CD4-positive, alpha-beta T cell (primary cell): ENCODE measurements at places on chromosomes 4 and X. TPM values are rescaled to one million over a fixed set of nuclear protein-coding genes. Genes with fewer than 3 reads are reported as not detected.

DNA sequence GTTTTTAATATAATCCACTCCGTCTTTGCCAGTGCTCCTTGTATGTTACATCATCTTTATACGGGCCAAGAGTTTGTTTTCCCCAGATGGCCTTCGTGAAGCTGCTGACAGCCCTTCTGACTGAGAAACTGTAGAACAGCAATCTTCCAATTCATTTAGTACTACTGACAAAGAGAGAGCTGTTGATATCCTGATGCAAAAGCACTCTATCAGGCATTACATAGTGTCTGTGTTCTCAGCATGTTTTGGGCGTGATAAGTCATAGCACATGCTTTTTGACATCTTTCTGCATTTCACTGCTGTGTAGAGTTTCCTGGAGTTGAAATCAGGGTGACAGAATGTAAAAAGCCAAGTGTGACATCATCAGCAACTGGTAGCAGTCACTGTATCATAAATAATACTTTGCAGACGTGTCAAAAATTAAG is 746.3 kb upstream of the FAM241A start:
- DNase-seq: no peak

DNA sequence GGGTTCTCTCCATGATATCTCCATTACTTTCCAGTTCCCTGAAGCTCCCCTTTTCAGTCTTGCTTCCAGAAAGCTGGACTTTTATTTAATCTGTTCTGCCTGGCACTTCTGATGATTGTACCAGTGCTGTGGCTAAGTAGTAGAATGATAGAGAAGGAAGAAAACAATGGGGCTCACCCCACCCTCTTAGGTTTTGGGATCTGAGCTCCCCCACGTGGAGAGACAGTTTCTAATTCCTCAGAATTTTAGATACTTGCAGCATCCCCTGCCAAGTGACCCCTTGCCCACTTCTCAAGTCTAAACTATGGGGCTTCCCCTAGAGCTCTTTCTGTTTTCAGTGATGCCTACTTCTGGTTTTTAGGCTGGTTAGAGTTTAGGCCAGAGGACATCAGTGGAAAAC is 73.9 kb downstream of the GC start:
- no peak for DNase-seq

The MAGEA11 gene
- total RNA-seq: not detected

The VCX gene
- total RNA-seq: not detected
